ENCODE measurements at places on chromosomes 11 and 22.

DNA sequence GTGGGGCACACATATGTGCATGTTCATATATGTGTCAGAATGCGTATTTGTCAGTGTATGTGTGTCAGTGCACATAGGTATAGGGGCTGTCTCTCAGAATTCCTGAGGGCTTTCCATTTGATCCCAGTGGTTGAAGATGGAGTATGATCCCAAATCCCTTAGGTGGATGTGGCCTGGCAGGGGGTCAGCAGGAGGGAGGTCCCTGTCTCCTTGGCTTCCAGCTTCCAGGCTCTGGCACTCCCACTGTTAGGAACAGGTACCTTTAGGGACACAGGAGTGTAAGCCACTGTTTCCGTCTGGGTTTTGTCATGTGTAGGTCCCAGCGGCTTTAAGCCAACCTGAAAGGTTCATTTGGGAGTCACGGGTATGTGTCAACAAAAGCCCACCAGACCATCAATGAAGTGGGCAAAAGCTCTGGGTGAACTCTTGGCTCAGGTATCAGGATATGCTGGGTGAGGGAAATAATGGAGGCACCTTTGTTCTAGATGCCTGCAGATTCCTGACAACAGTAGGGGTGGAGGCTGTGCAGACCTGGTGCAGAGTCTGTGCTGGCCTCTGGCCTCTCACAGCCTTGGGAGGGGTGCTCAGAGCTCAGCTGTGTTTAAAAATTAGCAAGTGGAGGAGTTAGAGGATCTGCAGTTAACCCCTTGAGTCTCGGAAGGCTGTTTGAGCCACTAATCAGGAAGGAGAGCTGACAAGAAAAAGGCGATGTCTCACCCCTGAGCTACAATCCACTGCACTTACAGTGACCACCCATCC, 9.0 kb downstream of the KCNQ1OT1 start:
- DNase-seq, result peak; percentile 11

DNA sequence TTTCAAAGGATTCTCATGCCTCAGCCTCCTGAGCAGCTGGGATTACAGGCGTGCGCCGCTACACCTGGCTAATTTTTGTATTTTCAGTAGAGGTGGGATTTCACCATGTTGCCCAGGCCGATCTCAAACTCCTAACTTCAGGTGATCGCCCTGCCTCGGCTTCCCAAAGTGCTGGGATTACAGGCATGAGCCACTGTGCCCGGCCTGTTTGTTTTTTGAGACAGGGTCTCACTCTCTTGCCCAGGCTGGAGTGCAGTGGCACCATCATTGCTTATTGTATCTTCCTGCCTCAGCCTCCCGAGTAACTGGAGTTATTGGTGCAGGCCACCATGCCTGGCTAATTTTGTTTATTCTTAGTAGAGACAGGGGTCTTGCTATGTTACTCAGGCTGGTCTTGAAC, 8.1 kb downstream of the FADS2 start:
- DNase-seq, result no peak

DNA sequence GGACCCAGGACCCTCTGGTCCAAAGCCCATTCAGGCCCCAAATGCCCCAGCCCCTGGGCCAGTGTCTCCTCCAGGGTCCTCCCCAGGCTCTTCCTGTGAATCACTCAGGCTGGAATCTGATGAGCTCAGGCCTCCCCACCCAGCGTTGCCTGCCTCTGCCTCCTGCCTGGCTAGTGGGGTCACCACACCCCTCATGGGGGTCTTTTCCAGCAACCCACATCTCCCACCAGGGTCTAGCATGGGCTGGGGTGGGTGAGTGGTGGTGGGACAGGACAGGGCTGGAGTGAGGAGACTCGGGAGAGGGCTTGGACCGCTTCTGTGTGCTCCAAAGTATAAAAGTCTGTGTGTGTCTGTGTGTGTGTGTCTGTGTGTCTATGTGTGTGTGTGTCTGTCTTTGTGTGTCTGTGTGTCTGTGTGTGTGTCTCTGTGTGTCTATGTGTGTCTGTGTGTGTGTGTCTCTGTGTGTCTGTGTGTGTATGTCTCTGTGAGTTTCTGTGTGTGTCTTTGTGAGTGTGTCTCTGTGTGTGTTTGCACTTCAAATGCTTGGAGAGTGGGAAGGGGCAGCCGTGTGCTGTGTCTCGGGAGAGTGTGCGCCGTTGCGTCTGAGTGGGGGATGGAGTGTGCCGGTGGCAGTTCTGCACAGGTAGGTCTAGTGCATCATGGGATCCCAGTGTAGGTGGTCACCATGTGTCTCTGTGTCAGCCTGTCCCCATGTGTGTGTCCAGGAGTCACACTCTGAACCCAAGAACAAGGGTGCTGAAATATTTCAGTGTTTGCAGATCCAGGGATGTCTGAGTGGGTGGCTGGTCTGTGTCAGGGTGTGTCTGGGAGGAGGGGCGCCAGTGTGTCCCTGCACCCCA, 8.8 kb downstream of the RIN1 start:
- DNase-seq, result no peak

DNA sequence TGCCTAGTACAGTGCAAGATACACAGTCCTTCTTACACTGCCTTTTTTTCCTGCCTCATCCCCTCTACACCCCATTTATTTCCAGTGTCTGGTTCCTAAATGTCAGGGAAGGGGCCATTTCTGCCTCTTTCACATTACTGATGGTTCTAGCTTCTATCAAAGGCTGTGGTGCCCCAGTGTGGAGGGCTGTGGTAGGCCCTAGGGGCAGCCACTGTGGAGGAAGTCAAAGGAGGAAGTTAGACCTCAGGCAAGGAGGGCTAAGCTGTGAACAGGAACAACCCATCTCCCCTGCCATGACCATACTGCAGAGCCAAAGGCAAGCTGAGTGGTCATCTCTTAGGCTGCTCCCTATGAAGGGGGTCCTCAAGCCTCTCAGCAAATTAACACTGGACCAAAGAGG, 81.9 kb upstream of the CRTAM start:
- no peak for DNase-seq

GRCh38 chr11:17471501-17471900, 5.1 kb downstream of the ABCC8 start:
- no peak for DNase-seq

DNA sequence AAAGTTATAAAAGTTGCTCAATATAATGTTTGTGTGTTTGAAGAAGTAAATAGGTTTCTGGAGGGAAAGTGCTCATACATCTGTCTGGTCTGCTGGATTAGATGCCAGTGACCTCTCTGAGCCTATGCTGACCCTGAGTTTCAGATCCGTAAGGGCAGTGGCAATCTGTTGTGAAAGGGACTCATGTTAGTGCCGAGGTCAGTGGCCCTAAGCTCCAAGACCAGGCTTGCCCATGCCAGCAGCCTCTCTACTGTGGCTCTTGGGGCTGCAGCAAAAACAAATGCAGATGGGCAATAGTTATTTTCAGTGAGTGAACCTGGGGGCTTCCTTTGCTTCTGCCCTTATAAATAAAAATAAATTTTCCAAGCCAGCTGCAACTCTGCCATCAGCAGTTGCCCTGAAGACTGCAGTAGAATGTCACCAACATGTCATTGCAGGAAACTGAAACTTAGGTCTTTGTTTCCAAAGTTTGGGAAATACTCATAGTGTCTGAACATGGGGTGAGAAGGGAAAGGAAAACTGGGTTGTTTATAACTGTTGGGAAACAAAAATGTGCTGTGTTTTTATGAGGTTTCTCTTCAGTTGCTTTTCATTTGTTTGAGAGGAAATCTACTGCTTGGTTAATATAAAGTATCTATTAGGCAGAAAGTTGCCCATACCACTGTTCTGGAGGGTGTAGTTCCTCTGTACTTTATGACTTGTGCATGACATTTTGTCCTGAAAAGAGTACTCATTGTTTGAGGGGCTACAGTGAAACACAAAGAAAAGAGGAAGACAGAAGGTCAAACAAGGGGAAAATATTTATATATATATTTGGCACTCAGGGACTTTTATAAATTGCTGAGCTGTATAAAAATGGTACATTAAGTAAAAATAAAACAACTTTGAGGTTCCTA, 9.5 kb upstream of the MS4A4E start:
- DNase-seq, result no peak

- no peak for DNase-seq
Observed at GRCh38 chr22:42825796-42826195, 31.3 kb downstream of the ARFGAP3 start.

DNA sequence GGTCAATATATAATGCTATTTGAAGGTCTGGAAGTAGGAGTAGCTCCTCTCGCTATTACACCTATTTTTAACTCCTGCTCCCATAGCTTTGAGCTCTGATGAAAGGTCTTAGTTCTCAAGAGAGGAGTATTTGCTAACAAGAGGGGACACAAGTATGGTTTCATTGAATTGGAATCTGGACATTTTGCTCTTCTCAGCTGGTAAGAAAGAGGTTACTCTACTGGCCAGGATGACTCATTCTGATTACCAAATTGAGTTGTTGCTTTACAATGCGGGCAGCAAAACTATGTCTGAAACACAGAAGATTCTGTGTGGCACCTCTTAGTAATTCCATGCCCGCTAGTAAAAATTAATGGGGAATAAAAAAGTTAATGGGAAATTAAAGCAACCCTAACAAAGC, 63.6 kb upstream of the EP300 start:
- DNase-seq, result no peak

GRCh38 chr11:7520011-7520942, 6.5 kb downstream of the PPFIBP2 start:
- DNase-seq, result no peak

DNA sequence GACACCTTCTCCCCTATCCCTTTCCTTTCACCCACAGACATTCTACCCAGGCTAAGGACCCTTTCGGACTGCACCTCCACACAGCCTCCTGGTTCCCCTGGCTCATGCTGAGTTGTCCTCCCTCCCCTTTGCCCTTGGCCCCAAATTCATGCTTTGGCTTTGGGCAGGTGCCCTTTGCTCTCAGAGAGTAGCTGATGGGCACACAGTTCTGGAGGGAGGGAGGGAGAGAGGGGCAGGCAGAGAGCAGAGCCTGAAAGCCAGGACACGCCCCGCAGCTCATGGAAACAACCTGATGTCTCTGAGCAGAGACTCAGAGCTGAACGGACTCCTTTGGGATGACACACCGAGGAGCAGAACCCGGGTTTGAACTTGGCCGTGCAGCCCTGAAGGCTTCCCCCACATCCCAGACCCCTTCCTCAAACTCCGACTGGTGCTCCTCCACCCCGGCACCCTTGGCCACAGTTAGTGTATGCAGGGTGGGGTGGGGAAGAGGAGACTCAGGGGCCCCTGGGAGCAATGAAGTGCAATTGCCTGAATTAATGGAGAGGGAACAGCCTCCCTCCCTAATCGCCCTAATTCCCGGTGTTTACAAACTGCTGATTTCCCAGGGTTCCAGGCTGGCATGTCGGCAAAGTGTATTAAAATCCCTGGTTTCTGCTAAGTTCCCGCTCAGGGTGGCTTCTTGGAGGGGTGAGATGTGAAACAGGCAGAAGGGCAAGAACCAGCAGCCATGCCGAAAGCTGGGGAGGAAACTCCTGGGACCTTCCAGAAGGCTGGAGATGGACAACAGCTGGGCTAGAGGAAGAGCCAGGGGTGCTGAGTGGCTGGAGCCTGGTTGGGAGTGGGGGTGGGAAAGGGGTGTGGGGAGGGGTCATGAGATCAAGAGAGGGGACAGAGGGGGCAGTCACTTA, 71.2 kb upstream of the SHISAL1 start:
- DNase-seq, result no peak

- DNase-seq, result no peak
Observed at GRCh38 chr22:48378673-48379072, 1449.0 kb downstream of the BRD1 start.

- no peak for DNase-seq
Observed at GRCh38 chr11:115627666-115628460, 123.6 kb upstream of the CADM1 start.

DNA sequence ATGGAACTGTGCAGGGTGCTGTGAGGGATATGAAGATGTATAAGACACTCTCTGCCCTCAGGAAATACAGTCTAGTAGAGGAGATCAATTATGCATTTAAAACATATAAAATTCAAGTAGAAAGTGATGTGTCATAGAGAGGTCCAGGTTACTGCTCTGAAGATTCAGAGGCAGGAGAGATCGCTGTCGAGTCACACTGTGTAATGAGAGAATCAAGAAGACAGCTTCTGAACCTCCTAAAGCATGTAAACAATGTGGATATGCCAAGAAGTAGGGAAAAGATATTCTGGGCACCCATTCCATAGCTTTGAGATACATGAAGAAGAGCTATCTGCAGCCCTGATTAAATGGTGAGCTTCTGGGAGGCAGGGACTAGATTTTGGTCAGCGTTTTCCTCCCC, 16.7 kb downstream of the SSH3 start:
- DNase-seq, result no peak

GRCh38 chr22:49176956-49177355, 650.7 kb downstream of the BRD1 start:
- DNase-seq, result no peak

DNA sequence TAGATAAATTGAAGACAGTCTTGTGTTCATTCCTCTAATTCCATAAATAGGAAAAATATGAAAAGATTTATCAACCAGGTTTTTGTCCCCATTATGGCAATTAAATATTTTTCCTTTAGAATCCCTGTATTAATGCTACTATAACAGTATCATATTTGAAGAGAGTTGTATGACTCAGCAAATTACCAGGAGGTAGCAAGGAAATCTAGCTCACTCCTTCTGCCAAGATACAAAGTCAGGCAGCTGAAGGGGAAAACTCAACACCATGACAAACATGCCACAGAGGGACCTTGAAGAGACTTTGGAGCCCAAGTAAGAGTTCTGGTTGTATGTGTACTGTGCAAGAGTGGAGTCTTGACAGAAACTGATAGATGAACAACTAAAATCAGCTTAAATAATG, 143.3 kb downstream of the GUCY1A2 start:
- no peak for DNase-seq

GRCh38 chr11:35494957-35495490, 30.4 kb downstream of the PAMR1 start:
- no peak for DNase-seq

GRCh38 chr11:13772223-13773046, 104.0 kb downstream of the FAR1 start:
- DNase-seq, result no peak

GRCh38 chr11:87878373-87878825, 296.8 kb downstream of the RAB38 start:
- DNase-seq, result no peak

DNA sequence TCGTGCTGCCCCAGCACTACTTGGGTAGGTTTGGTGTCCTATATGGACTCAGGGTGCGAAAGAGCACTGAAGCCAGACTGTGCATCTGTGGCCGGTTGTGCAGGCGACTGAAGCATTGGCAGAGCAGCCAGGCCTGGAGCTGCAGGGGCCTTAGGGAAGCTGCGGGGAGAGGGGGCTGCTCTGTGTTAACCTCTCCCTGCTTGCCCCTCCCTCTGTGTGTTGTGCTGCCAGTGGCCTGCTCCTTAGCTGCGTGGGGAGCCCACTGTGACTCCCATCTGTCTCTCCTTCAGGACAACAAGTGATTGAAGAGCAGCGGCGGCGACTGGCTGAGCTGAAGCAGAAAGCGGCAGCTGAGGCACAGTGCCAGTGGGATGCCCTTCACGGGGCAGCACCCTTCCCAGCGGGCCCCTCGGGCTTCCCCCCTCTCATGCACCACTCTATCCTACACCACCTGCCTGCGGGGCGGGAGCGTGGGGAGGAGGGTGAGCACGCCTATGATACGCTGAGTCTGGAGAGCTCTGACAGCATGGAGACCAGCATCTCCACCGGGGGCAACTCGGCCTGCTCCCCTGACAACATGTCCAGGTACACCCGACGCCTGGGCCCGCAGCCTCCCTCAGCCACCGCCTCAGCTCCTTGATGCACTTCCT, 34.3 kb downstream of the TREH start:
- no peak for DNase-seq
